ENCODE measurements at places on chromosomes 12 and 14.

- DNase-seq, result no peak
These were observed 294.2 kb downstream of the MED13L start for GRCh38 chr12:115983226-115983798.

GRCh38 chr12:68175557-68176061, 16.1 kb upstream of the IFNG start:
- no peak for DNase-seq

- DNase-seq, result no peak
These were observed 98.9 kb downstream of the ARID2 start for GRCh38 chr12:45828402-45828801.

DNA sequence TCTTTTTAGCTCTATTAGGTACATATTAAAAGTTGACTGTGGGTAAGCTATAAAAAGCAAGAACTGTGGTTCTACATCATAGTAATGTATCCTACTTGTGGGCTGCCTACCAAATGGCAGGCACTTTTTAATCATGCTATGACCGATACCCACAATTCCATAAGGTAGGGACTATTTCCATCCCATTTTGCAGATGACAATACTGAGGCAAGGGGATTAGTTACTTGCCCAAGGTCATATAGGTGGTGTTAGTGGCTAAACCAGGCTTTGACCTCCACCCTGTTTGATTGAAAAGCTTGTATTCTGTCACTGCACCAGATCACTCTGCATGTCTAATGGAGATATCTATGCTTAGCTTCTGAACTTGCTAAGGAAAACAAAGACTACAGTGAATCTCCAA, 151.9 kb downstream of the SSPN start:
- no peak for DNase-seq

DNA sequence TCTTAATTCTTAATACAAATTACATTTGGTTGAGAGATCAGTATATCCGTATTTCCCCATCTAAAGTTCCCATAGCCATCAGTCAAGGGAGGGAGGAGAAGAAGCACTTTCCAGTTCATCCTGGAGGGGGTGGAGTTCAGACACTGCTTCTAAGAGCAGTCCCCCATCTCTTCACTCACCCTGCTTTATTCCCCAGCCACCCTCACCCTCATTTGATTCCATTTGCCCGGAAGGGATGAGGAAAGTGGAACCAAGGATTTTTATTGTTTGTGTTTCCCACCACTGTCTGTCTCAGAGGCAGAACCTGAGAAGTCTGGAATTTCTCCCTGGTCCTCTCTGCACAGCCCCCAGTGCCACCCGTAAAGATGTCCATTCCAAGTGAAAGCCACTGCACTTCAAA, 134.2 kb upstream of the HIF1A start:
- DNase-seq, result no peak

GRCh38 chr12:113413488-113413939, 8.7 kb upstream of the SDSL start:
- peak; percentile 67 for DNase-seq

- DNase-seq, result no peak
These were observed 39.9 kb downstream of the ATL1 start for GRCh38 chr14:50599700-50600444.

DNA sequence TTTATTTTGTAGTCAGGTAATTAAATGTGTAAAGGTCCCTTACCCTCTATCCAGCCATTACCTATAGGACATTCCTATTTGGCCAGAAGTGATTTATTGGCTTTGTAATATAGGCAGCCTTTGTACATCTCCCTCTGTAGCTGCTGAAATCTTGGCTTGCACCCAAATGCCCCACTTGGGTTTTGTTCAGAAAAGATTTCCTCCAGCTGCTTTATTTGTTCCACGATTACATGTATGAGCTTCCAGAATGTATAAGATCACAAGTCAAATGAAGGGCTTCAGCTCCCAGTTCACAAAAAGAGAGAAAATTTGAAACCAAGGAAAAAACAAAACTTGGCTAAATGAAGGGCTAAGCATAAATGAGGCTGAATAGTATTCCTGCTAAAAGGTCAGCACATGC, 103.4 kb downstream of the EFCAB11 start:
- DNase-seq, result no peak

DNA sequence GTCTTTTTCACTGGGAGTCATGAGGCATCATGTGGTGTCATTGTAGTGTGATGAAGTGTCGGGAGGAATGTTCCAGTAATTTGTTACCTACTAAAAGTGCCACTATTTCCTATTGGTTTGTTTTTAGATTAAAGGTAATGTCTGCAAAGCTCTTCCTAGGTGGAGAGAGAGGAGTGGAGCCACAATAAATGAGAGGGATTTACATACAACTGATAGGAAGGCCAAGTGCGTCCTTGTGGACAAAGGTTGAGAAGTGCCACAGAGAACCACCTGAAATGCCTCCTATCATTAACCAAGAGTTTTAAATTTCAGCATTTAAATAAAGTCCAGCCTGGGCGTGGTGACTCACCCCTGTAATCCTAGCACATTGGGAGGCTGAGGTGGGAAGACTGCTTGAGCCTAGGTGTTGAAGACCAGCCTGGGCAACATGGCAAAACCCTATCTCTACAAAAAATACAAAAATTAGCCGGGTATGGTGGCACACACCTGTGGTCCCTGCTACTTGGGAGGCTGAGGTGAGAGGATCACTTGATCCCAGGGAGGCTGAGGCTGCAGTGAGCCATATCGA, 2.5 kb upstream of the SNX6 start:
- DNase-seq, result no peak

DNA sequence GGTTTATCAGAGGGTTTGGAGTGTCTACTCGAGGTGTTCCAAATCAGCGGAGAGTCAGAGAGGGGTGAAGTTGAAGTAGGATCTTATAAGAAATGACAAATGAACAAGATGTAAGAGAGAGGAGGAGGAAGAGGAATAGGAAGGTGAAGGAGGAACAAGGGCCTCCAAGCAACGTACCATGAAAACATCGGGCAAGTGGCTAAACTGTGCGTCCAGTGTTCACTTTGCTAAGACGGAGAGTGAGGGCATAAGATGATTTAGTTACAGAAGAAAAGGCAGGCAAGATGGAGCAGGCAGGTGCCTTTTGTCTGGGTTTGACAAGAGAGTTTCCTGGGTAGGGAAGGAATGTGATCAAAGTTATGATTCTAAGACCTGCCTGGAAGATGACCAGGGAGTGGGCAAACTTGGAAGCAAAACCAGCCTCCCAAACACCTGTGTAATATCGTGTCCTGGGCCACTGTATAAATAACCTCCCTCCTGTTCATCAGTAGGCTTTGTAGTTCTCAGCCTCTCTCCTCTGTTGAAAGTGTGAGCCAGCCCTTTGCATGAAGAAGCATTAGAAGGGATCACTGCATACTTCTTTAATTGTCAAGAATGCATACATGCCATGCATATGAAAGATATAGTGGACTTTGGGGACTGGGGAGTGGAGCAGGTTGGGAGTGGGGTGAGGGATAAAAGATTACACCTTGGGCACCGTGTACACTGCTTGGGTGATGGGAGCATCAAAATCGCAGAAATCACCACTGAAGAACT, 111.4 kb downstream of the ZFP36L1 start:
- no peak for DNase-seq

GRCh38 chr12:70645494-70646317, 8.5 kb upstream of the PTPRB start:
- peak; percentile 83 for DNase-seq

- DNase-seq, result no peak
These were observed 26.4 kb downstream of the FAM222A start for GRCh38 chr12:109739747-109740693.

DNA sequence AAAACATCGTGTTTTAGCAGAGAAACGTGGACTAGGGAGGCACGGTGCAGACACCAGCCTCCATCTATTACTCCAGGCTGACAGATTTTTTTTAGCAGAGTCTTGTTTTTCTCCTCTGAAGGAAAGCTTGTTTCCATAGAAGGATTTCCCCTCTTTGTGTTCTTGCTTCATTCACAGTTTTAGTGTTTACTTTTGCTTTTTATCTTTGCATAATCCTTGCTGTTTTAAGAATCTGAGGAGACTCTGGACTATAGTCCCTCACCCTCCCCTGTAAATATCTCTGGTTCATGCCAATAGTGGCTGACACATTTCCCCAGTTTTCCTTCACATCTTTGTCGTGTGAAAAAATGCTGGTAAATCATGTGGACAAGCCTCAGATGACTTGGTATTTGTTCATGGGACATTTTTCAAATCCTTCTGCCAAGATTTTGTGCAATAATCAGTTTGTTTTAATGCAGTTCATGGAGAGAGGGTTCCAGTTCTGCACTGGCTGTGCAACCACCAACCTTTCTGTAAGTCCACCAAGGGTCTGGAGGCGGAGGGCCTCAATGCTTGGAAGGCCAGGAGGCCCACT, 39.9 kb upstream of the TMCC3 start:
- DNase-seq, result no peak

- no peak for DNase-seq
These were observed 471.2 kb upstream of the ATXN7L3B start for GRCh38 chr12:74066476-74066875.

DNA sequence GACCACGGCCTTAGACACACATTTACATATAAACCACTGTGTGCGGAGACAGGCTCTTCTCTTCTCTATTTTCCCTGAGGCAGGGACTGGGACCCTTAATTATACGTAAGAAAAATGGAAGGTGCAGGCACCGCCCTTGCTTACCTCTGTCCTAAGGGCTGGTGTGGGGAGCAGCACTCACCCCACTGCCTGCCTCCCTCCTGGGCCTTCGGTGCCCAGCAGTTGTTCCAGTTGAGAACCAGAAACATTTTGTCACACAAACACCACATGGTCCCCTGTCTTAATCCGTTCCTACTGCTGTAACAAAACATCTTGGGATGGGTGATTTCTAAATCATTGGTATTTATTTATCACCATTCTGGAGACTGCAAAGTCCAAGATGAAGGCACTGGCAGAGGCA, 192.7 kb upstream of the DIO3 start:
- DNase-seq, result no peak

GRCh38 chr14:30925254-30925653, 50.9 kb downstream of the COCH start:
- no peak for DNase-seq

DNA sequence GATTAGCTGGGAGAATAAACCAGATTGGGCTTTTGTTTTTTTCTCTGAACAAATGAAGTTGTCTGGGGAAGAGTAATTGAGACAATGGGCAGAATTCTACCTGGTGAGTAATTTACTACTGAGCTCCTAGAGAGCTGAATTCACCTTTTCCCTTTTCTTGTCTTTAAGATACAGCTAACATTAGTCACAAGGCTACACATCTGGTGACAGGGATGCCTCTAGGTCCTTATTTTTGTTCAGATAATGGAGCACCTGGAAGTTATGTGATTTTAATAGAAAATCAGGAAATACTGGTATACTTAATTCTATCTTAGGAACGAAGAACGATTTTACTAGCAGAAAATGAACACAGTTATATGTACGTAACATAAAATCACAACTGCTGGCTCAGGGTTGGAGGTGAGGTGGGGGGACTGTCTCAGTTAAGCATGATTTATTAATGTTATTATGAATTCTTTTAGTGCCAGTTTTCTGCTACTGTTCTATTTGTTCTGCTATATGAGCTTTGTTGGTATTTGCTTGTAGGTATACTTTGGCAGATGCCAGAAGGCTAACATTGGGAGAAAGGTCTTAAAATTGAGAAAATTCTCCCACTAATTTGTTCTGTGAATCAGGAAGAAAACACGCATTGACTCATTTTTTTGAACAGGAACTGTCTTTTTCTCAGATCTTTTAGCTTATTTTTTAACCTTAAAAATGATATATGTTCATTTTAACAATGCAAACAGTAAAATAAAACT, 482.7 kb upstream of the RGS6 start:
- DNase-seq, result no peak

DNA sequence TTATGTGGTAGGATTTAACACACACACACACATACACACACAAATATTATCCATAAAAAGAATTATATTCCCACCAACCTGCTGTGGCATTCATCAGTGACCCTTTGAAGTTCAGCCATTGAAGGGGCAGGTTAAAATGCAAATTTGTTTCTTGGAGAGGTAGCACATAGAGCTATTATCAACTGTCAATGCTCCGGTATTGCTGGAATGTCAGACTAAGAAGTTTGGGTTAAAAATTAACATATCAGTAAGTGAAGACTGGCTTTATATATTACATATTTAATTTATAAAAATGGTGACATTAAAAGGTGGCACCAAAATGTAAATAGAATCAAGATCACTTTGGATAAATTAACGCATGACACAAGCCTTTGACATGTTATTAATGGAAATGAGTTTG, 207.3 kb downstream of the DAD1 start:
- DNase-seq, result no peak

- no peak for DNase-seq
These were observed 2.4 kb downstream of the SLC35F4 start for GRCh38 chr14:57863471-57863870.

DNA sequence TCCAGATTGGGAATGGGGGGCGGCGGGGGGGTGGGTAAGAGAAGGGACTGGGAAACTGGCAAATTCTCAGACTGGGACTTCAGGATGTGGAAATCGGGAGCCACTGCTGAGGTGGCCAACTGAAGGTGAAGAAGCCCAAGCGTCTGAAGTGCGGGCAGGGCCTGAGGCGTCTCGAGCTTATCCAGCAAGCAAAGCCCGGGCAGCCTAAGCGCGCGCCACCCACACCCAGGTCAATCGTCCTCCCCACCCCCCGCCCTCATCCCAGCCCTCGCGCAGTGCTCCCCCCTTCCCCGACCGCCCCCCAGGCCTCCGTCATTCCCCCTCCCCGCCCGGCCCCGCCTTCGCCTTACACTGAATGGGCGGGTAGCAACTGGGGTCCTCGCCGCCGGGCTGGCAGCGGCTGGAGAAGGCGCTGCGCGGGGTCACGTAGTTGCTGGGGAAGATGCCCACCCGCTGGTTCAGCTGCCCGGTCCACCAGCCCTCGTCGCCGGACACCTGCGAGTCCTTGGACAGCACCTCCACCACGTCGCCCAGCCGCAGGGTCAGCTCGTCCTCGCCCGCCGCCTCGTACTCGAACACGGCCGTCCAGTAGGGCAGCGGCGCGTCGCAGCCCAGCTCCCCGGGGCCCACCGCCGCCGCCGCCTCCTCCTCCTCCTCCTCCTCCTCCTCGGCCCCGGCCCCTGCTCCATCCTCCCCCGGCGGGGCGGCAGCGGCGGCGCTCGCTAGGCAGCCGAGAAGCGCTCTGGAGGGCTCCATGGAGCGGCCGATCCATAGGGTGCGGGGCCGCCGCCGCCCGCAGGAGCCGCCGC, 693 bp downstream of the MAP3K9 start:
- no peak for DNase-seq

- DNase-seq, result no peak
These were observed 1.1 kb downstream of the DIP2B start for GRCh38 chr12:50505675-50506530.

- no peak for DNase-seq
These were observed 94.9 kb downstream of the ETV6 start for GRCh38 chr12:11744410-11744801.

DNA sequence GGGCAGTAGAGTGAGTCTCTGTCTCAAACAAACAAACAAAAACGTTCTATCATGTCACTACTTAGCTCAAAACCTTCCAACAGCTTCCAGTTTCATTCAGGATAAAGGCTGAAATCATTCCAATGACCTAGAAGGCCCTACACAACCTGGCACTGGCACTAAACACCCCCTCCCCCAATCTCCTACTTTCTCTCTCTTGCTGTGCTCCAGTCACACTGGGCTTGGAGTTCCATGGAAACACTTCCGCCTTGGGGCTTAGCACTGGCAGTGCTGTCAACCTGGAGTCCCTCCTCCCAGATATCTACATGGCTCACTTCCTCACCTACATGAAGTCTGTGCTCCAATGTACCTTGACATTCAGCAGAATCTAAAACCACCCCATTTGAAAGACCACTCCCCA, 65.0 kb upstream of the SINHCAF start:
- no peak for DNase-seq
